Muscle of leg (tissue), 16 donors: ENCODE measurements at places on chromosomes 16 and 17. TPM values are rescaled to one million over a fixed set of nuclear protein-coding genes. Genes with fewer than 3 reads are reported as not detected.
A peak's percentile ranks its signal among the peaks of the same experiment; 100 is the strongest.

The RUNDC1 gene
- 5.3 TPM for total RNA-seq

GRCh38 chr16:67028167-67028695, 718 bp upstream of the CBFB start:
- DNase-seq, result no peak

GRCh38 chr17:17480593-17481148, 3.9 kb downstream of the MED9 start:
- DNase-seq, result no peak

DNA sequence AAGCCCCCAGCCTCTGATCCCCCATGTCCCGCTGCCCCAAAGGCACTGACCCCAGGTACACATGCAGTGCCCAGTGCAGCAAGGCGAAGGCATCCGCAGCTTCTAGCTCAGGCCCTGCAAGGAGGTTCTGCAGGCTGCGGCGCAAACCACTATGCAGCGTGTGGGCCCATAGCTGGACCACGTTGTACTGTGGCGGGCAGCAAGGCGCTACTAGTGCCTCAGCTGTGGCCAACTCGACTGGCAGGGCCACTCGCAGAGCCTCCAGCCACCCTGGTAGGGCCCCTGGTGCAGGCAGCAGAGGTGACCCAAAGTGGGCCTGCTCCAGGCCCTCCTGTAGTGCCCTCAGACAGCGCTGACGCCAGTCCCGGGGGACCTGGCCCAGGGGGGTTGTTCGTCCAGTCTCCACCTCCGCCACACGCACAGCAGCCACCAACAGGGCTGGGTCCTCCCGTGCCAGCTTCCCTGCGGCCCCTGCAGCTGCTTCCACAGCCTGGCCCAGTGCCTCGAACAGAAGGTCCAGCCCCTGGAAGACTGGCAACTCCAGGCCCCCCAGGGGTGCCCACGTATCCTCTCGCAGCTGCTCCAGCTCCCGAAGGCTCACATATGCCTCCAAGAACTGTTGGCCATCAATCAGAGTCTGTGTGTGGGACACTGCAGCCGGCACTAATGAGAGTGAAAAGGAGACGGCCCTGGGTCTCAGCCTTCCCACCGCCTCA, 2.6 kb downstream of the EXOC3L1 start:
- peak; percentile 84 for DNase-seq
